ENCODE measurements at places on chromosomes 7 and 10.

DNA sequence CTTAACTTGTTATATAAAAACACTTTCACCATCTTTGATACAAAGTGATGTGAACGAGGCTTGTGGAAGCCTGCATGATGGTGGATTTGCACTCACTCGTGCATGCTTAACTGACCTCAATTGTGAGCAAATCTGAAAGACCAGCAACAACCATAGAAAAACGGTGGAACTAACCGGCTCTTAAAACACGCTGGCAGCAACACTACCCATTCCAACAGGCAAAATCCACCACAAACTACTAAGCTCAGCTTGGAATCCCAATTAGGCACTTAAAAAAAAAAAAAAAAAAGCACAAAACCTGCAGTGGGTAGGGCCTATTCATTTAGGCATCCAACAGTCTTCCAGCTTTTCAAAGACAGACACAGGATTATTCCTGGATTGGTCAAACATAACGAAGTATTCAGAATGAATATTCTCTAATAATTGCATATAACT, 1.8 kb downstream of the GDI2 start:
- peak; percentile 61 for DNase-seq

- no peak for DNase-seq
Measured at GRCh38 chr7:129529643-129530042, 27.3 kb downstream of the SMKR1 start.

GRCh38 chr7:158971214-158971613, 114.9 kb downstream of the DYNC2I1 start:
- no peak for DNase-seq

- no peak for DNase-seq
Measured at GRCh38 chr10:26550774-26551526, 112.8 kb downstream of the APBB1IP start.

DNA sequence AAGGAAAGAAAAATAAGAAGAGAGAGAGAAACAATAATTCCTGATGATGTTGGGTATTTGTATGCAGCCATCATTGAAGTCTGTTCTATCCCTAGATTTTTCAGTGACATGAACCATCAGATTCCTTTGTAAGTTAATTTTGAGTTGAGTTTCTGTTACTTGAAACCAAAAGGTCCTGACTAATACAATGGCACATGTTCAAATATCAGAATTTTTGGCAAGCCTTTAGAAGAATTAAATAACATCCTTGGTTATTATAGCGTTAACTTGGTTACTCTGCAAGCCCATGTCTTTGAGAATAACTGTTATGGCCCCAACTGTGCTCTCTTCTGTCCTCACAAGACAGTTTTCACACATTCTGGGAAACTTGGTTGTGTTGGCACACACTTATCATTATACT, 66.5 kb downstream of the SYPL1 start:
- no peak for DNase-seq

DNA sequence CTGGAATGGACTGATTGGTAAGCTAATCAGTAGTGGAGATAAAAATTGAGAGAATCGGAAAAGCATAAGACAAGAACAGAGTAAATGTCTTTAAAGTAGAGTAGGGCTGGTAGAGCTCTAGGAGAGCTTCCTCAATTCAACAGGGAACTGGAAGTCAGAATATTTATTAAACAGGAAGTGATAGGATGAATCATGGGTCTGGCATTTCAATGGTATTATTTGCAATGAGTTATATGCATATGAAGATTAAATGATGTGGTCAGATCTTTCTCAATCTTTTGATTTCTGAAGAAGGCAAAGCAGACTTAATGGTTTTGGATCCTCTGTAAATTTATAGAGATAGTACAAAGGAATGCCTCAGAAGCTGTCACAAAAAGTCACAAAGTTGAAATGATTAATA, 349.0 kb downstream of the HPSE2 start:
- no peak for DNase-seq

- peak; percentile 78 for DNase-seq
Measured at GRCh38 chr10:78357141-78358063, 323.7 kb downstream of the RPS24 start.

DNA sequence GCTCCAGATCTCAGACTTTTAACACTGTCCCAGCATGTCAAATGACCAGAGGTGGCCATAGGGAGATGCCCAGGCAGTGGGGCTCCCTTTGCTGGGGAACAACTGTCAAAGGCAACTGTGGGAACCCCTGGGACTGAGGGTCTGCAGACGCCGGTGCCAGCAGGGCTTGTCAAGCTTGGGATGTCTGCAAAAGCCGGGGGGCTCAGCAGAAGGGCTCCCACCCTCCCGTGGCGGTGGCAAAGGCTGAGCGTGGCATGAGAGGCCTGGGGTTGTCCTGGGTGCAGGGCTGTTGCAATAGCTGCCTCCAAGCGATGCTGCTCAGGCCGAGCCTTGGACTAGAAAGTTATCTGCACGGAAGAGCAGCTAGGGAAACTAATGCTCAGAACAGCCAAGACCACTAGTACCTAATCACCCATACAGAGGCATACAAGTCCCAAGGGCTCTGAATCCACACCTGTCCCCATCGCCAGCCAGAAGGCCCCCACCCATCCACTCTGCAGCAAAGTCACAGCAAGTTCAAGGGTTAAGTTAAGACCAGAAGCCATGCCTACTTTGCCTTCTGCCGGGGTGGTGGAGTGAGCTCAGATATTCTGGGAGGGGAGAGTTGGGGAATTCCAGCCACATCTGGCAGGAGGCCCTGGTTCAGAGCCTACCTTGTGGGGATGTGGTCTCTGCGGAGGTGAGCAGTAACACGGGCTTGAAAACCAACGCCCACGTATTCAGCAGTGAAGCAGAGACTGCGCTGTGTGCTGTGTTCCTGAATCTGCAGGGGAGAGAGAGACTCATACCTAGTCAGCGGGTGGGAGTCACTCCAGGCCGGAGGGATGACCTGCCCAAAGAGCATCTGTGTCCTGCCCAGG, 4.6 kb downstream of the SH2B2 start:
- no peak for DNase-seq

GRCh38 chr7:901388-902154, 25.2 kb downstream of the GET4 start:
- DNase-seq = peak; percentile 82

DNA sequence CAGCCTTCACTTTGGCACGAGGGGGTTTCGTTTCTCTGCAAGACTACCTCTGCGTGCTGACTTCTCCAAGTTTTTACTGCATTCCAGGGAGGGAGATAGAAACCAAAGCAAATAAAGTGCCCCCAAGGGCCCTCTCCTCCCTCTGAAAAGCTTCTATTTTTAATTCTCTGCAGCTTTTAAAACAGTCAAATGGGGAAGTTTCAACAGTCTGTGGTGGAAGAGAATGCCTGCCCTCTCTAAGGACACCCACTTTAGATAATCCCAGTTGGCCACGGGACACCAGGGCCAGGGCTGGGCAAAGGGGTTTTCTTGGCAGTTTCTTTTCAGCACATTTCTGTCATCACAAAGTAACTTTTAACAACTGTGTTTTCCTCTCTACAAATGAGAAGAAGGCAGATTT, 386.7 kb upstream of the NPVF start:
- no peak for DNase-seq

DNA sequence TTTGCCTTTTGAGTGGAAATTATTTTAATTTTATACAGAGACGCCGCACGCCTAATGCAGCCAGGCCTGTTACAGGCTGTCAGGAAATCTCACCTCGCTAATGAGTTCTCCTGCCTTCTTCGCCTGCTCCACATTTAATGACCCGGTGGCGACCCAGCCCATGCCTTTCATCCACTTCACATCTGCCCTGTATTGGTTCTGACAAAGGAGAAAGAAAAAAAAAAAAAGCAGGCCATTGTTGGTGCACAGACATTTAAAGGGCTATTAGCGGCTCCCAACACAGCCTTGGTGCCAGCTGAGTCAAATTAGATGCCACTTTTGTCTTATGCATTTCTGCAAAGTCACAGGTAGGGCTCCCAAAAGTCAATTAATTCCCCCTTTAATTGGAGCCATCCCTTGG, 43.3 kb downstream of the NRAP start:
- peak; percentile 47 for DNase-seq

DNA sequence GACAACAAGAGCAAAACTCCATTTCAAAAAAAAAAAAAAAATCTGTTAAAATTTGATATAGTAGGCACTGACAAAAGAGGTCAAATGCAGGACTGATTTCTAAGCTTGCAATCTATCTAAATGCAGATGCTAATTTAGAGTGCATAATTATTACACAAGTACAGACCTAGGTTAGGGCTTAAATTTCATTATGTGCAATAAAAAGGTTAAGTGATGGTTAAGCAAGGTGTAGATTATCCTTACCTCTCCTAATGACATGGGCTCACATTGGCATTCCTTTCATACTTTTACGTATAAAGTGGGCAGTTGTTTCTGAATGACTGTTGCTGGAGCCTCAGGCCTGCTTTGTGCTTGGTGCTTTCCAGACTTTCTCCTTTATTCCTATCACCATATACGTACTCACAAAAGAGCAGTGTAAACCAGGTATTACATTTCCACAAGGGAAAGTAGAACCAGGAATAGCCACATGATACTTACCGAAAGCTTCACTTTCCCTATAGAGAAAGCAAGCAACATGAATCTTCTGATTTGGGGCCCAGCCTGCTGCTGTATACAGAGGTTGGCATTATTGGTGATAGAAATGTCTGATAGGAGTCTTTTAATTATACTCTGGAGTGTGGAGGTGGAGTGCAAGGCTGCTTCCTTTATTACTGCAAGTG, 2.2 kb upstream of the CHCHD1 start:
- DNase-seq = no peak

DNA sequence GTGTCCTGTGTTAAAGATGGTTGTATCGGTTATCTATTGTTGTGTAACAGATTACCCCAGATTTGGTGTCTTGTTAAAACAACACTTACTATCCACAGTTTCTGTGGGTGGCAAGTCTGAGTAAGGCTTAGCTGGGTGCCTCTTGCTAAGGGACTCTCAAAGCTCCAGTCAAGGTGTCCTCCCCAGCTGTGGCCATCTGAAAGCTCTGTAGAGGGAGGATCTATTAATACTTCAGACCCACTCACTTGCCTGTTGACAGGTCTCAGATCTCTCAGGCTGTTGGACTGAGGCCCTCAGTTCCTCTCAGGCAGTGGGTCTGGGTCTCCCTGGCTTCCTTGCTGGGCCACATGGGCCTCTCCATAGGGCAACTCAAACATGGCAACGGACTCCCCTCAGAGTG, 19.6 kb downstream of the ARID5B start:
- DNase-seq = no peak

GRCh38 chr10:51425431-51425830, 274.0 kb downstream of the CSTF2T start:
- no peak for DNase-seq

GRCh38 chr10:132403511-132404168, 6.6 kb downstream of the PWWP2B start:
- DNase-seq = no peak

GRCh38 chr10:51300617-51301304, 226.5 kb downstream of the PRKG1 start:
- DNase-seq = no peak

- no peak for DNase-seq
Measured at GRCh38 chr10:100829933-100830727, 82.6 kb upstream of the SLF2 start.

DNA sequence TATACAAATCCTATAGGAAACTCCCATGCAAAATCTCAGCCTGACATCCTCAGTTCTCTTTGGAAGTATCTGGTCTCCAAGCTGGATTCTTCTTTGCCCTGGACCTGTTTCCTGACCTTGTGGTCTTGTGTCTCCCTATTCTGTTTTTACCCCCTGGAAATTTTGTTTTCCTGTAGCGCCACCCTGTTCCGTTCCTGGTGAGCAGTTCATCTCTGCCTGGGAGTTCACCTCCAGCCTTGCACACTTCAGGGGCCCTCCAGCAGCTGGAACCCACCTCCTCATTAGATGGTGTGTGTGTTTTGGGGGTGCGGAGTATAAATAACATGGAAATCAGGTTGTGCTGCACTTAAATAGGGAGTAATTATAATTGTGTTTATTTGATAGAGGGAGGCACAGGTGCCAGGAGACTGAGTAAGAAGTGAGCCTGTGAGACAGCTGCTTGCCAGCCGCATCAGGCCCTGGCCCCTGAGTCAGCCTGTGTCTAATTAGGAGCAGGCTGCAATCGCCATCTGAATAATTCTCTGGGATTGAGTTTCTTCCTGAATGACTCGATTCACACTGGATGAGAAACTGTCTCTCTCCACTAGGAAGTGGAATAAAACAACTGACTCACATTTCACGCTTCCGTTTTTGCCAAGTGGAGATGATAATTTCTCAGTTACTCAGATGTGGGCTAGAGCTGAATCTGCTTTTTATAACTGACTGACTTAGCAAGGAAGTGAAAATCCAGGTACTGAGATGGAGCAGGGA, 69.4 kb upstream of the HECTD2 start:
- no peak for DNase-seq

DNA sequence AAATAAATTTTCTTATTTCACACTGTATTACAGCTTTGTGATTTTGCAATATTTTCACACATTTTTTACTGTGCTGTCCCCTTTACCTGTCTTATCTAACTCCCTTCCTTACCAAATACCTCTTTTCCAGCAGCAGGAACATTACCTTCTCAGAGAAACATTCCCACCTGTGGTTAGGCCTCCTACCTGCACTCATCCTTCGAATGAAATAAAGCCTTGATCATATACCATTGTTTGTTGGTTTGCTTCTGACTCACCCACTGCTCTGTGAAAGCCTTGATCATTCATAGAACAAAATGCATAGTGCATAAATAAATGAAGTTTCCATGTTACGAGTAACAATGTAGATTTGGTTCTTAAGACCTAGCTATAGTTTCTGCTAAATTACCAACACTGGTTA, 256.3 kb downstream of the ARL4A start:
- DNase-seq = no peak

- no peak for DNase-seq
Measured at GRCh38 chr10:60605476-60605875, 172.8 kb upstream of the CDK1 start.

DNA sequence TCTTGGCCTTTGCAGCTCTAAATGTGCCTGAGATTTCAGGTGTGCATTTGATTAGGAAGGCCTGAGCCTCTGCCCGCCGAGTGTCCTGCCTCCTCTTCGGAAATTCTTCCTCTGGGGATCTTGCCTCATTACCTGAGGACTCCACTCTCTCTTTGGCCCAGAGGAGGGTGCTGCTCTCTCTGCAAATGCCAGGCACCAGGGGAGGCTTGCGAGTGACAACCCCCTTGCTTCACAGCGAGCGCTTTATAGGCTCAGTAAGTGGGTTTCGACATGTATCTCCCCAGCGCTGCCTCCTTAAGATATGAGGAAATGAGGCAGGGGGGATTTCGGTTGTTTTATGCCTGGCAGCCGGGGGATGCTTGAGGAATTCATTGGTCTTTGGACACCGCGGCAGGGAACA, 423.9 kb downstream of the GLRX3 start:
- DNase-seq = no peak

DNA sequence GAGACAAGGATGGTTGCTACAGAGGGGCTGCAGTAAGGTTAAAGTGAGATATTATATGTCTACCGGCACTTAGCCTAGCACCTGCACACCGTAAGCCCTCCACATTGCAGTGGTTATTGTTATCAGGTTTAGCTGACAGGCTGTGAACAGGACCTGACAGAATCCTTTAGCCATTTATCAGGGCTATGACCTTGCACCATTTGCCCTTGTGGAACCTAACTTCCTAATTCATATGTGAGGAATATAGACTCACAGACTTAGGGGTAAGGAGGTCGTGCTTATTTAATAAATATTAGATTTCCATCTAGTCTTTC, 10.1 kb downstream of the NCOA4 start:
- DNase-seq = no peak
